Fibroblast of skin of abdomen (primary cell): ENCODE measurements at places on chromosomes 1 and 21.

- DNase-seq, result no peak
Measured at GRCh38 chr1:41281334-41281733, 39.2 kb upstream of the SCMH1 start.

DNA sequence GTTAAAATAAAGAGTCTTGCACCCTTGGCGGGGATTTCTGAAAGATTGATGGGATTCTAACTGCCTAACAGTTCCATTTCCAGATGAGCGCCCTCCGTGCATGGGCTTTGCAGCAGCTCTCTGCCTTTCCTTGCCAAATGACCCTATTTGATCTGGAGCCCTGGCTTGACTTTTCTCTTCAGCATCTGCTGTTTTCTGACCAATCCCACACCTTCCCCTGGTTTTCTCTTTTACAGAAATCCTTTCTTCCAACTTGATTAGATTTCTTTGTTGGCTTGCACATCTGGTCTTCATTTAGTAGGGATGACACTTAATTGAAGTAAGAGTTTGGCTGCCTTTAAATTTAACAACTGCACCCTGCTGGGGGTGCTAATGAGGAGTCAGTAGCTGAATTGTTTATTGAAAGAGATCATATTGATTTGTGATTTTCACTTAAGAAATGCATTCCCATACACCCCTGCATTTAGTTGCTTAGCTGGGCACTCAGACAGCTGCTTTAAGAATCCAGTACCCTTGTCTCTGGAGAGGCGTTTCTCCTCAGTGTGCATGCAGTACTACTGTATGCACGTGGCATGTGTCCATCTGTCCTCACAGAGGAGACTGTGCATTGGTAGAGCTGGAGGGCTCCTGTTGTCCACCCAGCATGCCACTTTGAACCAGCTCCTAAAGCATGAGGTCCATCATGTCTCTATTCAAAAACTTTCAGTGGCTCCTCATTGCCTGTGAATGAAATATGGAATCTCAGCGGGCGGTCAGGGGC lies 99.7 kb downstream of the NOS1AP start:
- DNase-seq, result peak; percentile 78

- DNase-seq, result no peak
Measured at GRCh38 chr1:206049919-206050600, 2.9 kb upstream of the RHEX start.

DNA sequence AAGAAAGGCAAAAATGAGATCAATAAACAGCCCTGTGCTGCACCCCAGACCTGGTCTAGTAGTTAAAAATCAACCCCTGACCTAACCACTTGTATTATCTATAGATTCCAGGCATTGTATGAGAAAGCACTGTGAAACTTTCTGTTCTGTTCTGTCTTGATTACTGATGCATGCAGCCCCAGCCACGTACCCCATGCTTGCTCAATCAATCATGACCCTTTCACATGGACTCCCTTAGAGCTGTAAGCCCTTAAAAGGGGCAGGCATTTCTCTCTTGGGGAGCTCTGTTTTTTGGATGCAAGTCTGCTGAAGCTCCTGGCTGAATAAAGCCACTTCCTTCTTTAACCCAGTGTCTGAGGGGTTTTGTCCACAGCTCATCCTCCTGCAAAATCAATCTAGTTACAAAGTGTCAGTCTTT lies 24.2 kb upstream of the CD34 start:
- DNase-seq, result no peak

DNA sequence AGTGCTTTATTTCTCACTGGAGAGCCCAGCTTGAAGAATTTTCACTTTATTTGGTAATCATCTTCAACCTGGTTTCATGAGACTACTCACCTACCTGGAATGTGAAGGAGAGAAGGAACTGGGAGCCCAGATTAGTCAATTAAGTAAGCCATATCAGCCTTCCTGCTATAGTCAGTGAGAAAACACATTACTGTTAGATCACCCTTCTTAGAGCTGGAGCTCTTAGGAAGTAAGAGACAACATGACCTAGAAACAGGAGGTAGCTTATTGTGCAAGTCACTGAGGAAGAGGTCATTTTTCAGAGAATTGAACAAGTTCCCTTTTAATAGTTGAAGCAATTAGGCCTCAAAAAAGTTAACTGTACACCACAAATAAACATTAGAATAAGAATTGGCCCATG lies 49.2 kb upstream of the TEKT2 start:
- peak; percentile 59 for DNase-seq

DNA sequence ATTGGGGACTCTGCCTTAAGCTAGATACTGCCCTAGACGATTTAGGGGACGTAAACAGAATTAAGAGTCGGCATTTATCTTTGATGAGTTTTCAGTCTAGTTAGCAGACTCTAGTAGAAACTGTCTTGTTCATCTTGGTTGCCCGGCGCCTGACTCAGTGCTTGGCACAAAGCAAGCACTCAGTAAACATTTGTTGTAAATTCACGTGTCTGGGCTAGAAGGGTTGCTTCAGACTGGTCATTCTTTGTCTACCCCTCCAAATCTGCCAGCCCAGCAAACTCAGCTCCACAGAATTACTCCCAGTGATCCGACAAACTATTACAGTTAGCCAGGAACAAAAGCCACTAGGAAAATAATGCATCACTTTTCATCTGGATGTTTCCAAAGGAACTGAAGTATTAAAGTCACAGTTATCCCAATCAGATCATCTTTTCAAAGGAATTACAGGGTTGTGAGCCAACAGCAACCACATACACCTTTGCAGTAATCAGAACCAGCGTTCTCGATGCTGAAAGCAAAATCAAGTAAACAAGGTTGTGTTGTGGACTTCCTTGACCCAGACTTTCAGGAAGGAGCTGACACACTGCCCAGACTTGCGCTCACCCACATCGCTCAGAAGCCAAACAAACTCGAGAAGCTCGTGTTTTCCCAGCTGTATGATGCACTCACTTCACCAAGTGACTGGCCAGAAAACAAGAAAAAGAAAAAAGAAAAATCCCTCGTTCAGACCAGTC lies 66.5 kb upstream of the GADD45A start:
- DNase-seq, result peak; percentile 34

DNA sequence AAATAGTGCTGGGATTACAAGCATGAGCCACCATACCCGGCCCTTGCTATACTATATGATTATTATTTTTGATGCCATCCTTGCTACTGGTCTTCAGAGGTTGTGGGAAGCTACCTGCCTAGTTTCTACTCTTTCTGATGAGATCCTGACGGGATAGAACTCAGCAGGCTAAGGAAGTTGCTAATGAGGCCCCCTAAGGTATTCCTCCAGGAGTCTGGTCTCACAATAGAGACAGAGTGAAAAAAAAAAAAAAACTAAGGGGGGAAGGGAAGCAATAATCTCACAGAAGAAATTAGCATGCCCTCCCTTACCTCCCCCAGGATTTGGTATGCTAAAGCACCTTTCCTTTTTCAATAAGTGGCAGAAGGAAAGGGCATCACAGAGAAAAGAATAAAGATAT lies 17.6 kb downstream of the INTS3 start:
- no peak for DNase-seq
